HS-27A (cell line): ENCODE measurements at places on chromosomes 3 and 15.

GRCh38 chr3:137766876-137767537, 2.9 kb downstream of the SOX14 start:
- no peak for DNase-seq

DNA sequence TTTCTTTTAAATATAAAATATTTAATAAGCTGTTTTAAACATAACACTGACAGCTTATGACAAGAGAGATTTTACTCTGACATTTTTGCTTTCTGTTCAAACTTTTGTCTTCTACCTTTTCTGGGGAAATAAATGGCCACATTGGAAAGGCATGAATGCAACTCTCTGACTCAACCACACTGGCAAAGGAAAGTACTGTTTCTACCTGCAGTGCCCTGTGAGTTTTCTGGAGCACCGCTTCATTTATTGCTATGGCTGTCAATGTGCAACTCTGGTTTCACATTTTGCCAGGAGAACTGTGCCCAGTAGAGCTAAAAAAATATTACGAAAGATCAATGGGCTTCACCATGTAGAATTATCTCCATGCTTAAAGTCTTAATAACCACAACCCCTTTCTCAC, 15.1 kb downstream of the PDZRN3 start:
- DNase-seq: no peak

GRCh38 chr3:139529662-139530061, 9.9 kb downstream of the RBP1 start:
- DNase-seq: no peak

DNA sequence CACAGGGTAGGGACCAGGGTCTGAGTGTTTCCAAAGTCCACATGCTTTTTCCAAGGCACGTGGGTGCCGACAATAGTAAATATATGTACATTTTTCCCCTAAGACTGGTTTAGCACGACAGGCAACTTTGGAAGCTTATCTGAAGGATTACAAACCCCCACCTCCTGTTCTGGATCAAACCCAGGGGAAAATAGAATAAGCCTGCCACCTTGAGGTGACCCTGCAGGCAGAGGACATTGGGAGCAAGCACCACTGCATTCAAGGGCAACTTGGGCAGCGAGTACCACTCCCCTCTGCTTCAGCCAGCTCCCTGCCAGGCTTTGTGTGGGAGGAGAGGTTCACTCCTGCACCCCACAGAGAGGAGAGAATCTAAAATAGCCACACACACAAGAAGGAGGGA, 44.8 kb downstream of the KBTBD12 start:
- no peak for DNase-seq

DNA sequence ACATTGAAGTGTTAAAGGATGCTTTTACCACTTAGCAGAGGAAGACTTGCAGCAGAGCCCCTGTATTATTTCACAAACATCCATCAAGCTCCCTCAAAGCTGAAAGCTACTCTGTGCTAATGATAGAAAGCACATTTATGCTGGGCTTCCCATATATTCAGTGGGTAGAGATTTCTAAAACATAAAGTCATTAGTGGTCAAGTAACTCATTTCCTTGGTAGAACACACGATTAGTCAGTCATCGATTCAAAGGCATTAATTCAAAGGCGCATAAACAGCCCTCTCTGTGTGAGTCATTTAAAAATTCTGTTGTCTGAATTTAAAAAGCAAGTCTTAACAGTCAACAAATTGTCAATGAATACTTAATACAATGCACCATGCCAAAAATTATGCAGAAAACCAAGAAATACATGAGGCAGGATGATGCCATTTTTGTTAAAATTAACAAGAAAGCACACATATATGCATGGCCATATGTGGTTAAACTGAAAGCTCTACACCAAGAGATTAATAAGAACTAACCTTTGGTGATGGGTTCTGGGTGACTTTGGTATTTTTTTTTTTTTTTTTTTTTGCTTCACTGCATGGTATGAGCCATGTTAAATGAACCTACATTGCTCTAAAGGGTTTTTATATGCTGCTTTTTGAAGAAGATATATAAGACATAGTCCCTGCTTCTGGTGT, 61.7 kb downstream of the LDHAL6B start:
- DNase-seq: no peak

DNA sequence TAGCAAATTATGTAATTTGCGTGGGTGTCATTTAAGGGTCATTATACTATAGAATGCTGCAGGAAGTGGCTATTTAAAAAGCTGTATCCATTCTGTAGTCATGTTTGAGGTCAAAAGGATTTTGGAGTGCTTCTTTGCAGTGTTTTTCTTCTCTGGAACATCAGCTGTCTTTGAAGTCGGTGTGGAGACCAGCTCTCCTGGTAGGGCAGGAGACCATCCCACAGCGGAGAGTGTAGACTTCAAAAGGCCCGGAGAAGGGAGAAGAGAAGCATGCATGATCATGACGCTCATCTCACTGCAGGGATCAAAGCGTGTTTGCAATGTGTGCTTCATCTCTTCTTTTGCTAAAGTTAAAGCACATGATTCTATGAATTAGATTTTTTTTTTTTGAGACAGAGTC, 19.9 kb downstream of the PXK start:
- no peak for DNase-seq

GRCh38 chr3:331881-332280, 135.3 kb downstream of the CHL1 start:
- DNase-seq: no peak

- no peak for DNase-seq
Observed at GRCh38 chr15:99348412-99348811, 97.1 kb downstream of the LRRC28 start.

DNA sequence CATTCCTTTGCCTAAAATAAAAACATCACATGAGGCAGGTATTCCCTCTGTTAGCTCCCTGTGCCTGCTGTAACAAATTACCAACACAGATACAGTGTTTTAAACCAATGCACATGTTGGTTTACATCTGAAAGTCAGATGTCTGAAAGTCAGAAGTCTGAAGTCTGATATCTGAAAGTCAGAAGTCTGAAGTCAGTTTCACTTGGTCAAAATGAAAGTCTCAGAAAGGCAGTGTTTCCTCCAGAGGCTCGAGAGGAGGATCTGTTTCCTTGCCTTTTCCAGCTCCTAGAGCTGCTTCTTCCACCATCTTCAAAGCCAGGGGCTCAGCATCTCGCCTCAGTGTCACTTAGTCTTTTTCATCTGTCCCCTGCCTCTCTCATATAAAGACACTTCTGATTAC, 22.0 kb downstream of the SST start:
- DNase-seq: no peak

DNA sequence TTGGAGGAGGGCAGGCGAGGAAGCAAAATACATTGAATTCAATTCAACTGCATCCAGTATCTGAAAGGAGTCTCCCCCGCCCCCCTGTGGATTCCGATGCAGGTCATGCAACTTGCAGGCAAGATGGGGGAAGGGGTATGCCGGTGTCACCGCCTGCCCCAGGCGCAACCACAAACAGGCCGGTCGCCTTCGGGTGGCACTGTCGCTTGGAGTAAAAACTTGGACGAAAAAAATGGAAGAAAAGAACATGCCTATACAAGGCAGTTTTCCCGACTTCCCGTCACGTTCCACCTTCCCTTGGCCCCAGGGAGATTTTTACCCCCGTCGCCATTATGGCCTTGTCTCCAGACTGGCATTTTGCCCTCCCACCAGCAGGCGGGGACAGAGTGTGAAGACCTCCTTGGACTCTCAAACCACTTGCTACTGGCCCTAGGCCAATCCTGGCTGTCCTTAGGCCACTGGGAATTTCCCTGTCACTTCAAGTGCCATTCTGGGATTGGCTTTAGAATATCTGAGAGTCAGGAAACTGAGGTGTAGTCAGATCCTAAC, 1.6 kb upstream of the NTRK3 start:
- DNase-seq: no peak

GRCh38 chr15:41746802-41747201, 27.5 kb upstream of the MAPKBP1 start:
- no peak for DNase-seq

GRCh38 chr3:33980252-33980651, 181.8 kb downstream of the PDCD6IP start:
- DNase-seq: peak; percentile 78

- DNase-seq: no peak
Observed at GRCh38 chr15:63348392-63348791, 33.3 kb downstream of the CA12 start.

DNA sequence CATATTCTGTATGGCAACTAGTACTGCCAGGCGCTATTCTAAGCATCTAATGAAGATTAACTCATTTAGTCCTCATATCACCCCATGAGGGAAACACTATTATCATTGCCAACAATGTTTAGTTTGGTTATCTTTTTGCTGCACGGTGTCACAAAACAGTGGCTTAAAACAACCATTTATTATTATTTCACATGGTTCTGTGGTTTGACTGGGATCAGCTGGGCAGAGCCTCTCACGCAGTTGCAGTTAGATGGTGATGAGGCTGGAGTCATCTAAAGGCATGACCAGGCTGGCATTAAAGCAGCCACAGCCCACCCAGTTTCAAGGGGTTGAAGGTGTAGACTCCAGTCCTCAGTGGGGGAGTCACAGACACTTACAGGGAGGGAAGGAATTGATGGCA, 32.8 kb upstream of the RASA2 start:
- no peak for DNase-seq

- no peak for DNase-seq
Observed at GRCh38 chr3:144687862-144688261, 716.2 kb downstream of the DIPK2A start.

DNA sequence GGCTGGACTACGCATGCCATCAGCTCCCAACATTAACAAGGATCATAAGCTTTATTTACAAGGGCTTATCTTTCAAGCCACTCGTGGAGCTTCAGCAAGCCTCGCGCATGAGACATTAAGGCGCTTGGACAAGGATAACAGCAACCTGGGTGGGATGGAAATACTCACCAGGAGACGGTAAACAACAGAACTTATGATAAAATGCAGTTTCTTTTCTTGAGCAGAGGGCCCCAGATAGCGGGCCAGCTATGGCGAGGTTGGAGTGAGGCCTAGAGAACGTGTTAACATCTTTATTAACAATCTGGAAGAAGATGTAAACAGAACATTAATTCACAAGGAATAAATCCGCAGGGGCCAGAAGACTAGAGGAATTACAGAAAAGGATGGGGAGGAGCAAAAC, 158.2 kb downstream of the NTRK3 start:
- DNase-seq: no peak

DNA sequence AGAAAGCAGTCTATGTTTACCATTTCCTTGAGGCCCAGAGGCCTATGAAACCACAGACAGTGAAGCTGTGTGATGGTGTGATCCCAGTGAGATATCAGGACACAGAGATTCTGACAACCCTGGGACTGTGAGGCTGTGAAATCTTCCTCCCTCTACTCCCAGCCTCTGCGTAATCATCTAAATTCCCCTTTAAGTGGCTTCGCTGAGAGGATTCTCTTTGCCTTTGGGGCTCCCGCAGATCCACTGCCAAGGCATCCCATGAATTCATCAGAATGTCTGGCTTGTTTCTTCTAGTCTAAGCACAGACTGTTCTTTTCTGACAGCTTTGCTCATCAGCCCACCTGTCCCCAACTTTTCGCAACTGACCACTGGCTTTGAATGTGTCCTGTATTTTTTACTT, 901.2 kb upstream of the NR2F2 start:
- no peak for DNase-seq

DNA sequence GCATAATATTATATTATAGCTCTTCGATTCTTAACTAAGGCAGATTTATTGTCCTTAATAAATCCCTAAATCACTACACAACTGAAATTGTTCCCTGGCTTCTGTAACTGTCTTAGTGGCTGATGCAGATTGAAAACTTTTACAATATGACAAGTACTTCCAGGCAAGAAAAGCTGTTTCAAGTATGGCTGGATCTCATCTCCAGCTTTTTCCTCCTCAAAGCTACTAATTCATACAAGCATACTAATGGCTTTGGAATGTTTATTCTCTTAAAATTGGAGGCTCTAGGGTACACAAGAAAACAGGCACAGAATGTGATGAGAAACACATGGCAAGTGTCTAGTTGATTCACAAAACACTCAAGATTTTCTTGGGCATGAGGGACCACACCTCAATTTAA, 351.5 kb upstream of the ICE2 start:
- DNase-seq: peak; percentile 5
